Upper lobe of right lung (tissue), 1 donor: ENCODE measurements at places on chromosomes 11 and 22. TPM values are rescaled to one million over a fixed set of nuclear protein-coding genes. Genes with fewer than 3 reads are reported as not detected.

Gene OR51B2
- total RNA-seq: not detected

Gene OR5P2
- total RNA-seq: 1.3 TPM

Gene TAGLN
- 465 TPM for total RNA-seq

Gene GAB2
- total RNA-seq: 65.8 TPM

Gene CDHR5
- total RNA-seq: not detected

Gene CEP126
- 4.3 TPM for total RNA-seq

Gene LRRC32
- total RNA-seq: 111 TPM

Gene CHEK1
- total RNA-seq: 1.8 TPM

Gene GTSE1
- total RNA-seq: 0.43 TPM

Gene ARHGAP20
- total RNA-seq: 6.6 TPM

Gene LRP5
- total RNA-seq: 101 TPM

Gene MUC5AC
- total RNA-seq: not detected

Gene TBX10
- not detected for total RNA-seq

Gene SLC22A12
- total RNA-seq: not detected

Gene RASD2
- total RNA-seq: 4.1 TPM

Gene FAM227A
- 0.98 TPM for total RNA-seq

Gene FOLR3
- 29.0 TPM for total RNA-seq

Gene CCDC15
- total RNA-seq: 1.5 TPM

Gene EIF3M
- 144 TPM for total RNA-seq

Gene IFITM1
- total RNA-seq: 128 TPM

Gene NAALADL1
- total RNA-seq: 10.0 TPM

Gene MS4A5
- not detected for total RNA-seq

Gene KIRREL3
- total RNA-seq: not detected
